ENCODE measurements at places on chromosomes 3 and 15.

DNA sequence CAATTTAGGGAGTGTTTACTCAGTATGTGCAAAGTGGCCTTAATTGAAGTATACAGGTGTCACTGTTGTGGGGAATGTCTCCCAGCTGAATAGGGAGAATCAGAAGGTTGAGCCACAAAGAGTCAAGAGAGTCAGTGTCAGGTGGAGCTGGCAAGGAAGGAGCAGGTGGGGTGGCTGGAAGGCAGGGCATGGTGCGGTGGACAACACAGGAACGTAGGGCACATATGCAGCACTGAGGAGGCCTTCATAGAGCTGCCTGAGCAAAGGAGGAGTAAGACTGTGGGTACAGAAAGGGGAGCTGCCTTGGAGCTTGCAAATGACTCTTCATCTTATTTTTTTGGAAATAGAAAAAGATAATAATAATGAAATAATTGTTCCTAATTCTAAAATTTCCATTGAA lies 20.0 kb downstream of the ARHGEF3 start:
- no peak for ATAC-seq

- ATAC-seq = no peak
Measured at GRCh38 chr3:68306571-68306970, 625.8 kb downstream of the TAFA4 start.

- no peak for ATAC-seq
Measured at GRCh38 chr15:52382647-52383046, 87.0 kb upstream of the MYO5C start.

DNA sequence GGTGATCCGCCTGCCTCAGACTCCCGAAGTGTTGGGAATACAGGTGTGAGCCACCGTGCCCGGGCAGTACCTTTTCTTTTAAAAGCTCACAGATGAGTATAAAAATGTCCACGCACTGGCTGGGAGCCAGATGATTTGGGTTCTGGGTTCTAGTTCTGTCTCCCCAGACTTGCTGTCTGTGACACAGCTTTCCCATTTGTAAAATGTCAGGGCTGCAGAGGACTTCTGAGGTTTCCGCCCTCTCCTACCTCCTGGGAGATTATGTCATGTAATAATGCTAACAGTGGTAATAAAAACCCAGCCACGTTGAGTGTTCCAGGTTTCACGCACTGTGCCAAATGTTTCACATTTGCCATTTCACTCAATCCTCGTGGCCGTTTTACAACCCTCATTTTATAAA lies 1.3 kb upstream of the PPP4R2 start:
- ATAC-seq = no peak

DNA sequence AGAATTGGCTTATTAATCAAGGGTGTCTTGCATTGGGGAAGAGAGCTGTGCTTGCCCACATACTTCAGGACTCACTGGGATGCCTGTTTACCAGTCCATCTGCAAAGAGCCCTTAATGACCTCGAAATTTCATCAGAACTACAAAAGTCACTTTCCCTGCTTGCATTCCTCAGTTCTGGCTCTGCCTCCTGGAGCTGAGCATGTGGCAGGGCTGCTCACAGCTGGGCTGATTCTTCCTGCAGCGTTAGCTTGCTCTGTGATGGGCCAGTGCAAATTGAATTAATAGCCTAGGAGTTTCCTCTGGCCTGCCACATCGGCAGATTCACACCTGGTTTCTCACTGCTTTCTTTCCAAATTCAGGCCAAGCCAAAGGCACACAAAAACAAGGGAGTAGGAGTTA lies 108.9 kb downstream of the DUT start:
- peak; percentile 62 for ATAC-seq

DNA sequence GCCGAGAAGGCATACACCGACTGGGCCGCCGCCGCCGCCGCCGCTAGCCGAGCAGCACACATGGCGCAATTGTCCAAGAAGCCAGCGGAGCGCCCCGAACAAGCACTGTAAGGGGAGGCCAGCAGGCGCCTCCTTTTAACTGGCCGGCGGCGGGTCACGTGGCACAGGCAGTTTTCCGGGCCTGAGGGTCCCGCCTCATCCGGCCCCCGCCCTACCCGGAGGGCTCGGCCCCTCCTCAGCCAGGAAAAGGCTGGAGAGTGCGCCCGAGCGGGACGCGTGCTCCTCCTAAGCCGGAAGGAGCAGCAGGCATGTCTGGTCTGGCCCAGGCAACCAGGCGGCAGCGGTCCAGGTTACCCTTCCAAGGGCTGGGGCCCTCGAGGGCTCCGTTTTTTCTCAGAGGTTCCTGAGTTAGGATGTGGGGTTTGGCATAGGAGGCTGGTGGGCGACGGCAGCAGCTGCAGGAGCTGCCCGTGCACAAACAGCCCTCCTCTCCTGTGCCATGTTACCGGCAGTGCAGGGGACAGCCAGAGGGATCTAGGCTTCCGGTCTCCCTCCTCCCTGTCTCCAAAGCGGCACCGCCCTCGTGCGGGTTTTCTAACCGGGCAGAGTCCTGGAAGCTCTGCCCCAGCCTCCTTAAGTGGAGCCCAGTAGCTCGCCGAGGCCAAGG lies at the start of gene GPX1:
GPX1 (minus strand) TSS at position 137 of the 667 bp plus-strand sequence; CDS start at position 62, 75 bp downstream.
- ATAC-seq = peak; percentile 91

- peak; percentile 58 for ATAC-seq
Measured at GRCh38 chr3:120449701-120450599, 842 bp downstream of the FSTL1 start.

DNA sequence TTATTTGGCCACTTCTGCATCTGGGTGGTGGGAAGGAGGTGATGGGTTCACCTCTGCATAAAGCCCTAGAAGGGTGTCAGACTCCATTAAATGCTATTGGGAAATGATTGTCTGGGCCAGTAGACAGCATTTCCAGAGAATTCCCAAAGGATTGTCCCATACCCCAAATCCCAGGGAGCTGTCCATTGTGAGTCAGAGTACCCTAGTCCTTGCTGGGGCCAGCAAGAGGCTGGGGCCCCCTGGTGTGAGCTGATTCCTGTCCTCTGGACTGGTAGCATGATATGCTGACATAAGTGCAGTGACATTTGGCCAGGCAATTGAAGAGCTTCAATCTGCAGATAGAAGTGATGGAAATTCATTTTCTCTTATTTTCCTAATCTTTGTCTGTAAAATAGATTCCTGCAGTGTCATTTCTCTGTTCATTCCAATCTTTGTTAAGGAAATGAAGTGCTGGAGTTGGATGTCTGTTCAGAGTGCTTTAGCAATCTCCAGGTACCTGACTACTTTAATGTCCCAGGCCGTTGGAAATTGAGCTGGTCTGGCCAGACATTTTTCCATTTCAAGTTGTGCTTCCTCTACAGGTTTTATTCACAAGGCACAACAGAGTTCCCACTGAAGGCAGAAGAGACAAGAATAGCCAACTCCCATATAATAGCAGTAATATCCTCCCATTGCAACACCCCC lies 91.2 kb downstream of the RPLP1 start:
- no peak for ATAC-seq

Data from SK-N-SH treated with all-trans-retinoic acid at 6 μM for 48 hours (cell line).